Stimulated activated CD8-positive, alpha-beta memory T cell treated with anti-CD3 and anti-CD28 coated beads, Interleukin-7, amount 100 ng/mL, for 1 hour (primary cell): ENCODE measurements at places on chromosomes 13 and 19.

DNA sequence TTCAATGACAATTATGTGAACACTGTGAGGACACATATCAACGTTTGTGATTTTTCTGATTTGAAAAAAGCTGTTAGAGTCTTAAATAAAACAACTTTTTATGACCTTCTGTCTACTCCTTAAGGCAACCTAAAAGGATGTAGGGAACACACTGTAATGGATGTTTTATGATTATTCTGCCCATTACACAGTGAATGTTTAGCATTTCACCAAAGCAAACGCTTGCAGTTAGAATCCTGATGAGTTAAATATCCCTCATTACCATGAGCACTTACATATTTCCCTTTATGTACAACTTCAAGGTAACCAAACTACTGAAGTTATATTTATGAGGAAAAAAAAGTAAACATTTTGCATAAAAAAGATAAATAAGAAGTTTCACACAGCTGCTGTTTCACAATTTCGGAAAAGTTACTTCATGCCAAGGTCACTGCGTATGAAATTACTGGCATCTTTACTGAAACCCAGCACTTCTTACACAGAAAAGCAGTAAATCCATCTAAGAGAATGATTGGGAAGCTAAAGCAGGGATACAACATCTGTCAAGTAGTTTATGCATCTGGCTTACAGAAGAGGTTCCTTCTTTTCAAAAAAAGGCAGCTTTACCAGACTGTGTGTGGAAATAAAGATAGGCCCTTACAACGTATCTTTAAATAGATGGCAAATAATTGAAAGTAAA, 733.7 kb upstream of the ATXN8OS start:
- no peak for DNase-seq

DNA sequence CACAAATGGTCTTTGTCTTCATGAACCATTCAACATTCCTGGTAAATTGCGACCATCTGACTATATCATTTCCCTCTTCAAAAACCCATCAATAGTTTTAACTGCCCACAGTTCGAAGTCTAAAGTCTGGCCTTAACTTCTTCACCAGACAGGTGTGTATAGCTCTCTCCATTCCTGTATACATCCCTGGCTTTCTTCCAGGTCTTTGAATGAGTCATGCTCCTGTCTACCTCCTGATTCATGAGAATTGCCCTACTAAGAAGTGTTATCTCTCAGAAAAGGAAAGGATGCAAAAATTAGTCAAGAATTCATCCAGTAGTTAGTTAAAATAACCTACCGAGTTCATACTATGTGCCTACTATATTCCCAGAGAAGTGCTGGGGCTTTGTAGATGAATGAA, 225.0 kb downstream of the TBC1D4 start:
- no peak for DNase-seq

DNA sequence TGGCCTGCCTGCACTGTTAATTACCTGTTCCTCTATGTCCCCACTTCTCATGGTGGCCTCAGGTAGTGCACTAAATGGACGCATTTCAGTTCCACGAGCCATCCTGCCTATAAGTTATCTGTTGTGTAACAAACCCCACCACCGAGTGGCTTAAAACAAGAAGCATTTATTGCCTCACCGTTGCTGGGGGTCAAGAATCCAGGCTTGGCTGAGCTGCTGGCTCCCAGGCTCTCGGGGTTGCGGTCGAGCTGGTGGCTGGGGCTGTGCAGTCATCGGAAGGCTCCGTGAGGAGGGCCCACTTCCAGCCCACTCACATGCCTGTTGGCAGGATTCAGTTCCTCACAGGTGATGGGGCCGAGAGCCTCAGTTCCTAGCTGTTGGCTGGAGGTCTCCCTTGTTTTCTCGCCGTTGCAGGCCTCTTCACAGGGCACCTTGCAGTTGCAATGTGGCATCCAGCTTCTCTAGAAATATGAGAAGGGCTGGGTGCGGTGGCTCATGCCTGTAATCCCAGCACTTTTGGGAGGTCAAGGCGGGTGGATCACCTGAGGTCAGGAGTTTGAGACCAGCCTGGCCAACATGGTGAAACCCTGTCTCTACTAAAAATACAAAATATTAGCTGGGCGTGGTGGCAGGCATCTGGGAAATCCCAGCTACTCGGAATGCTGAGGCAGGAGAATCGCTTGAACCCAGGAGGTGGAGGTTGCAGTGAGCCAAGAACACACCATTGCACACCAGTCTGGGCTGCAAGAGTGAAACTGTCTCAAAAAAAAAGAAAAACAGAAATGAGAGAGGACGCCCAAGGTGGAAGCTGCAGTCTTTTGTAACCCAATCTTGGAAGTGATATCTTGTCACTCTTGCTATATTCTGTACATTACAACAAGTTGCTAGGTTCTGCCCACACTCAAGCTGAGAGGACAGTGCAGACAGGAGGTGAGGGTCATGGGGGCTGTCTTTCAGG, 6.5 kb upstream of the PTOV1 start:
- DNase-seq = no peak

- DNase-seq = no peak
Measured at GRCh38 chr13:75316427-75316826, 165.5 kb downstream of the TBC1D4 start.

- no peak for DNase-seq
Measured at GRCh38 chr19:36183245-36183628, 31.0 kb upstream of the COX7A1 start.

DNA sequence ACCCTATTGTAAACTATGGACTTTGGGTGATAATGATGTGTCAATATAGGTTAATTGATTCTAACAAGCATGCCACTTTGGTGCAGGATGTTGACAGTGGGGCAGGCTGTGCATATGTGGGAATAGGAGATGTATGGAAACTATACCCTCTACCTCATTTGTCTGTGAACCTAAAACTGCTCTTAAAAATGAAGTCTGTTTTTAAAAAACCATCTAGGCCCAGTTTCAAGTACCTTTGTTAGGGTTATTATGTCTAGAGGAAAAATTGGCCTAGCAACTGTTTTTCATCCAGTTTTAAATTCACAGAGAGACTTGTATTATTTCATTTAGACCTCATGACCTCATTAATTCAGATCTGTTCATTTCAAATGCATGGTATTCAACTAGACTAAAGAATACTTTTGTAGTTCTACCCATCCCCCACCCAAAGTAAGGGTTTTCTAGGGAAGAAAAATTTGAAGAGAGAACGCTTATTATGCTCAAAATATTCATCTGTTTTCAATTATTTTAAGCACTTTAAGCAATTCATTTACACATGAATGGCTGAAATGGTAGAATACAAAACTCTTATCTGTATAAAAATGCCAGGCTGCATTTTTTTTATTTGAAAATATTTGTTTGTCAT, 1781.9 kb upstream of the MIR17HG start:
- no peak for DNase-seq

DNA sequence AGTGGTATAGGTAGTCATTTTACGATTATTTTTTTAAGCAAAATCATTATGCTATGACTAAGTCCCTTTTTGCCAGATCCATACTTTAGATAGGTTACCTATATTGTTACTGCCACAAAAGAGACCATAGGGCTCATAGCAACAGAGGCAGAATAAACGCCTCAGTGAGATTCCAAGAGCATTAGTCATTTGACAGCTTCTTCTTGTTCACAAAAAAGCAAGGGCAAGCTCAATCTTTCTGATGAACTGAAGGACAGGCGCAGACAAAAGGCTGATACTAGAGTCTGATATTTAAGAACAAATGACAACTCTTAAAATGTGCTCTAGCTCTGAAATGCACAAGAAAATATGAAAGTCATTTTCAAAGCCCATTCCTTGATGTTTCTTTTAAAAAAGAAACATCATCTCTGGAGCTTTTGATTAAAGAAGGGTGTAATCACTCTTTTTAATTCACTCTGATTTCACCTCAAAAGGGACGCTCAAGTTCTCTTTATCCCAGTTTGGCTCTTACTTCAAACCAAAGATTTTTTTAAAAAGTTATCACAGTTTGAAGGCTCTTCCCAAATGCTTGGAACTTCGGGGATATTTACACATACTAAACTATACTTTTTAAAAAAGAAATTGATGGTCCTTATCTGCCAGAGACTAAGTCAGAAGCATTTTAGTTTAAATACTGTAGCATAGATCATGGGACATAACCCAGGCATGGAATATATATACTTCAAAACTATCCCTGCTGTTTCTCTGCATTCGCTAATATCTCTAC, 187.2 kb downstream of the EFNB2 start:
- DNase-seq = no peak

DNA sequence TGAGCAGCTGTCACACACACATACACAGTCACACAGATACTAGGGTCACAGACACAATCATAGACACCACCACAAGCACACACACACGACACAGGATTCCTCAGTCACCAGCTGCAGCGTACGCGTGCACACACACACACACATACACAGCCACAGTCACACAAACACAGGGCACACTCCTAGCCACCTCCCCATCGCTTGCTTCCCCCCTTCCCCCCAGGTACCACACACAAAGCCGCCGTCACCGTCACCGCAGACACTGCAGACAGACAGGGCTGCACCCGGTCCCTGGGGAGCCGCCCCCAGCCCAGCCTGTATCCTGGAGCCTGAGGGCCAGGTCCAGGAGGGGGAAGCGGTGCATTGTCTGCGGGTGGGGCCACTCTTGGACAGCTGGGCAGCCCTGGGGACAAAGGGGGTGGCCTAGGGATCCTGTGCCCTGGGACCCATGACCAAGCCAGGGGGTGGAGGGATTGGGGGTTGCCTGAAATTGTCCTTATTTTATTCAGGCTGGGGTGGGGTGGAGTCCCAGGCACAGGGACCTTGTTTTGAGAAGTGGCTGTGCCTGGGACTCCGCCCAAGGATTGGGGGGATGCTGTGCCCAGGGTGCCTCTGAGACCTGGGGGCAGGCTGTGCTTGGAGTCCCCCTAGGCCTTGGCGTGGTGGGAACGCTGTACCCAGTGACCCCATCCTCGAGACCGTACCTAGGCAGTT, 957 bp downstream of the NUMBL start:
- no peak for DNase-seq

DNA sequence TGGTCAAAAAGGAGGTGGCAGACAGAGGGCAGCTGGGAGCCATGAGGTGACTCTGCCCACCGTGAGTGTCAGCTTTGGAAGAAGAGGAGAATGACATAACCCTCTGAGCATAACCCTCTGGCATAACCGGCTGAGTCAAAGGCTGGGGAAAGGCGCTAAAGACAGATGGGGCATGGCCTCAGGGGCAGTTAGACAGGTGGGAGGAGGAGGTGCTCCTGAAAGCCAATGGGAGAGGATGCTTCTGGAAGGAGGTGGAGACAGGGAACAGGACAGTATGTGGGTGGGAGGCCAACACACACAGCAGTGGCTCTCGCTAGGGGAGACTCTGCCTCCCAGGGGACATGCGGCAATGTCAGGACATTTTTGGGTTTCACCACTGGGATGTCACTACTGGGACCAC, 17.1 kb downstream of the ELAVL1 start:
- no peak for DNase-seq

- DNase-seq = no peak
Measured at GRCh38 chr13:42865768-42866102, 84.4 kb downstream of the FAM216B start.

DNA sequence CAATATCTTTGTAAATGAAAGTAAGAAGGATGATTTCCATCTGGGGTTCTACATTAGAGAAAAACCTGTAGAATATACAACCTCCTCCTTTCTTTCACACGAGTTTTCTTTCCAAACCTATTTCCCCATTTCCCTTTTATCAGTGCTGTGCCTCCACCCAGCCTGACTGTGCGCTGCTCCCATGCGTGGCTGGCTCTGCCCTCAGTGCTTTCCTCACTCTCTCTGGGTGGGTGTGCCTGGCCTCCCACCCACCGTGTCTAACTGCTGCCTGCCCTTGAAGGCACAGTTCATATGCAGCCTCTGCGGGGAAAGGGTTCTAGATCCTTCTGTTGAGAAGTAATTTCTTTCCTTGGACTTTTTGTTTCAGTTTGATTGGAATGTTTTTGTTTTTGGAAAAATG, 70.7 kb downstream of the PCCA start:
- no peak for DNase-seq

DNA sequence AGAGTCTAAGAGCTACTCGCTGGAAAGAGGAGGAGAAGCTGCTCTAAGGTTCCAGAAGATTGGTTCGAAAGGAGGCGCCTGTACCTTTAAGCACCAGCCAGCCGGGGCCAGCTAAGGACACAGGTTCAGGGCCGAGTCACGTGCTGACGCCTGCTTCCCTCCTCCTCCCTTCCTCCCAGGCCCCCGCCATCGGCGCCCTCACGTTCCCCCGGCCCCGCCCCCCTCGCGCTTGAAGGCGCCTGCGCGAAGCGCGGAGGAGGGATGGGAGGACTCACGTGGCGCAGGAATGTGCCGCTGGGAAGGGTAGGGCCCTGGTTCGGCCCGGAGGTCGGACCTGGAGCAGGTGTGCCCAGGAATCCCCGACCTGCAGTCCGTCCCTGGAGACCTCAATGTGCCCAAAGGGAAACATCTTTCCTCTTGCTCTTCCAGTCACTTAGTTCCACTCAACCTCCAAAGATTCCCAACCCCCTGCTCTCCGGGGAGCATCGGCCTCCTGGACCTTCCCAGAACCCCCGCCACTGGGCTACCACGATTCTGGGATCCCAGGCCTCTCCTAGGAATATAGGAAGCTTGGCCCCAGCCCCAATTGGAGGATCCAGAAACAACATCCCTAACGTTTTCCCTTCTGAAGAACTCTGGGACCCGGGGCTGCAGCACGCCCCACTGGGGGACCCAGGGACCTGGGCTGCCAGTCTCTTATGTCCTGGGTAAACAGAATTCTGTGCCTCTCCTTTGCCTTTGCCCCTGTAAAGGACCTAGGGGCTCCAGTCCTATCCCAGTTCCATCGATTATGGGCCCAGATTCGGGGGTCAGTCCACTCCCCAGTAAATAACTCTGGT, 2.5 kb downstream of the DBP start:
- DNase-seq = peak; percentile 81

DNA sequence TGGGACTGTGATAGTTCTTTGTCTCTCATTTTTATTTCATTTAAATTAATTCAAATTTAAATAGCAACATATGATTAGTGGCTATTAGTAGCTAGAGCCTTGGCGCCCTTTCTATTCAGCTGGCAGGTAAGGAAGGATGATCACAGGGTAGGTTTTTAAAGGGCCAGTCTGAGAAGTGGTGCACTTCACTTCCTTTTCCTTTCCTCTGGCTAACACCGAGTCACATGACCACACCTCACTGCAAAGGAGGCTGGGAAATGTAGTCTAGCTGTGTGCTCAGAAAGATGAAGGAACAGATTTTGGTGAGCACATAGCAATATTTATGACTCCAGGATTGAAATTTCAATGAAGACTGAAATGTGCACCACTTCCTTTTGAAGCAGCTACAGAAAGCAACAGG, 128.7 kb downstream of the TSHZ3 start:
- DNase-seq = no peak

DNA sequence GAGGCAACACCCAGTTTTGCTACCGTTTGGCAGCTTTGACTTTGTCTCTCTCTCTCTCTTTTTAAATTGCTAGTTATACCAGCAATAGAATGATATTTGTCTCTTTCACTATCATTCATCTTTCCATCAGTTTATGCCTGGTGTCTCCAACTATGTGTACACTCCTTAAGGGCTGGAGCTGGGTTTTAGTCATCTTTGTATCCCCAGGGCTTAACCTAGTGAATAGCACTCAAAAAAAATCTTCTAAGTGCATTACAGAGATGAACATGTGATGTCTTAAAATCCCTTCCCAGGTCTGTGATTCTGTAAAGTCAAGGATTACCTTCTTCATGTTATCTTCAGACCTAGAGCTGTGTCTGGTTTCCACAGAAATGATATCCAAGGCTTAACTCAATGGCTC, 7.8 kb upstream of the UBL3 start:
- no peak for DNase-seq

GRCh38 chr13:110199046-110199831, 107.7 kb downstream of the COL4A1 start:
- DNase-seq = no peak
